Stimulated activated CD8-positive, alpha-beta memory T cell treated with anti-CD3 and anti-CD28 coated beads, Interleukin-4, amount 100 ng/mL, for 1 hour (primary cell): ENCODE measurements at places on chromosomes 7 and 10.

DNA sequence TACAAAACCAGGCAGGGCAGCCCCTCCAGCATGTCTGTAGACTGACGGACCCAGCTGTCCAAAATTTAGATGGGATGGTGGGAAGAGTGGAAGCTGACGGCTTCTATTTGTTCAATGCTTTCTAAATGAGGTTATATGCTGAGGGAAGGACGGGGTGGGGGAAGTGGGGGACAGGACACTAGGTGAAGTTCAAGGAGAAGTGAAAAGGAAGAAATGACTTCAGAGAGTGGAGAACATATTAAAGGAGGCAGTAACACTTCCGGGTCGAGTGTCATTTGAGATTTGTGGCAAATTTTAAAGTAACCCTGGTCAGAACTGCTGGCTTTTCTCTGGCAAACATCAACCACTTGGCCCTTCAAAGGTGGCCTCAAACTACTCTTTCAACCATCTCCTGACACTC is 9.4 kb downstream of the PIP4K2A start:
- DNase-seq: no peak

- no peak for DNase-seq
These were observed 478.5 kb downstream of the KIF20B start for GRCh38 chr10:90179696-90180407.

DNA sequence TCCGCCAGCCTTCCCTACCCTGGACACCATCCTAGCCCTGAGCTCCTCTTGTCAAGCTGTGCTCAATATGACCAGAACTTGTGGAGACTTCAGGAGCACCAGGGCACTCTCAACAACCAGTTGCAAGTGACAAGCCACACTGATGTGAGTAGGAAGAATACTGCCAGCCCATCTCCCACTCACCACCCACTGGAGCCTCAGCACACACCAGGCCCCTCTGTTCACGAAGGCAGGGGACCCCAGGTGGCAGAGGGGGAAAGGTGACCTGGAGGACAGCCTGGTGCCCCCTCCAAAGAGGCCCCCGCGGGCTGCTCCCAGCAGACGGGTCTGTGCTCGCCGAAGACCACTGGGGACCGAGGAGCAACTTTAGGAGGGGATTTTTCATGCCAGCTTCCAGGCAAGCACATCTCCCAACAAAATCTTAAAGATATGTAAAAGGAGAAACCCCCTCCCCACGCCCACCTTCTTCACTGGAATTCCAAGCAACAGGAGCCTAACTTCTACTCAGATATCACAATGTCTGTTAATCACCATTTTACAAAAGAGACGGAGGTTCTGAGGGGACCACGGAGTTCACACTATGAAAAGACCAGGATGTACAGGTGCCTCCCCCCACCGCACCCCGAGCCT is 1.0 kb downstream of the MMD2 start:
- no peak for DNase-seq

DNA sequence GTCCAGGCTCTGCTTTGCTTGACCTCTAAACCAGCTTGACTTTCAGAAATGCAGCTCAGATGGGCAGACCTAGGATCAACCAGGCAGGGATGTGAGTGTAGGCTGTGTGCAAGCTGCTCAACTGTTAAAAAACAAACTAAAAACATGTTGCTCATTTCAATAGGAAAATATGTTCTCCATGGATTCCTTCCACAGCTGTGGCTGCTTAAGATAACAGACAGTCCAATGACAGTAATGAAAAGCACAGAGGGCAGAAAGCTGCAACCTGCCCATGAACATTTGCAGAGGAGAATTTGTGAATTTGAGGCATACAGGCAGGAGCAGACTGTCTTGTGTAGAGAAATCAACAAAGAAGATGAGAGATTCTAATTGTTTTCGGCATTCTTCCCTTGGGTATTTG is 534.2 kb downstream of the CCSER2 start:
- no peak for DNase-seq

GRCh38 chr10:86970982-86971231 is 2.6 kb downstream of the ADIRF start:
- DNase-seq: no peak
